Left cardiac atrium (tissue), 4 donors: ENCODE measurements at places on chromosomes 6 and 20. TPM values are rescaled to one million over a fixed set of nuclear protein-coding genes. Genes with fewer than 3 reads are reported as not detected.

SAPCD1 gene
- total RNA-seq, result 0.73 TPM

DCDC2 gene
- 0.05 TPM for total RNA-seq

MCCD1 gene
- not detected for total RNA-seq

LGSN gene
- not detected for total RNA-seq

MUC22 gene
- not detected for total RNA-seq

RAET1E gene
- total RNA-seq, result 0.89 TPM

VGLL2 gene
- 1.7 TPM for total RNA-seq

TRIM39 gene
- 9.5 TPM for total RNA-seq

KCNK16 gene
- total RNA-seq, result not detected

TFAP2B gene
- total RNA-seq, result not detected

RNF182 gene
- total RNA-seq, result 0.81 TPM

CD40 gene
- 11.1 TPM for total RNA-seq

PRDM13 gene
- not detected for total RNA-seq

EDN1 gene
- total RNA-seq, result 25.4 TPM

GFOD1 gene
- total RNA-seq, result 59.3 TPM

SHLD1 gene
- 8.9 TPM for total RNA-seq

BNIP5 gene
- not detected for total RNA-seq
